ENCODE measurements at places on chromosomes 11 and 22.

DNA sequence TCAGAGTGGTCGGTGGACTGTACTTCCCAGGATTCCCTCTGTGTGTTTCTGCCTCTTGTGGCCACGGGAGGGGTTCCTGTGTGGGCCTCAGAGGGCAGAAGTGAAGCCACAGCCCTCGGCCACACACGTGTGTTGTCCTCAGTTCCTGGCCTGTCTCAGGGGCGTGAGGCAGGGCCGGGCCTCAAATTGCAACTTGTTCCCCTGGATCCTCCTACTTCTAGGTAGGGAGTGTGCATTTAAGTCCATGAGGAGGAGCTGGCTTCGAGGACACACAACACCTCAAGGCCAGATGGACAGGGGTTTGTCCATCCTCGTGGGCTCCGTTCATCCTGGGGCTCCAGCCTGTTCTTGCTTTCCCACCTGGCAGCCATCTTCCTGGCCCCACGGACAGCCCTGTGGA, 573.0 kb downstream of the TBC1D22A start:
- H3K4me3 ChIP-seq = no peak overlapping the region
- no peak overlapping the region for H3K27ac ChIP-seq
- H3K4me1 ChIP-seq = no peaks in the 10 kb centered on the region
- DNase-seq = no peak

- H3K4me1 ChIP-seq = peaks cover 6% of the 10 kb centered on the region
- H3K36me3 ChIP-seq = peaks cover 48% of the 10 kb centered on the region
- DNase-seq = no peak
Measured at GRCh38 chr11:34975482-34975881, 59.1 kb downstream of the PDHX start.

- no peak overlapping the region for H3K4me3 ChIP-seq
- no peak for DNase-seq
- H3K27me3 ChIP-seq = no peaks in the 10 kb centered on the region
- peaks cover 33% of the 10 kb centered on the region for H3K36me3 ChIP-seq
Measured at GRCh38 chr11:43833657-43834073, 47.0 kb upstream of the ALKBH3 start.

GRCh38 chr11:46445192-46445919, 53.8 kb upstream of the CHRM4 start:
- no peaks in the 10 kb centered on the region for H3K27me3 ChIP-seq
- DNase-seq = no peak
- H3K4me1 ChIP-seq = no peaks in the 10 kb centered on the region
- H3K27ac ChIP-seq = no peak overlapping the region

DNA sequence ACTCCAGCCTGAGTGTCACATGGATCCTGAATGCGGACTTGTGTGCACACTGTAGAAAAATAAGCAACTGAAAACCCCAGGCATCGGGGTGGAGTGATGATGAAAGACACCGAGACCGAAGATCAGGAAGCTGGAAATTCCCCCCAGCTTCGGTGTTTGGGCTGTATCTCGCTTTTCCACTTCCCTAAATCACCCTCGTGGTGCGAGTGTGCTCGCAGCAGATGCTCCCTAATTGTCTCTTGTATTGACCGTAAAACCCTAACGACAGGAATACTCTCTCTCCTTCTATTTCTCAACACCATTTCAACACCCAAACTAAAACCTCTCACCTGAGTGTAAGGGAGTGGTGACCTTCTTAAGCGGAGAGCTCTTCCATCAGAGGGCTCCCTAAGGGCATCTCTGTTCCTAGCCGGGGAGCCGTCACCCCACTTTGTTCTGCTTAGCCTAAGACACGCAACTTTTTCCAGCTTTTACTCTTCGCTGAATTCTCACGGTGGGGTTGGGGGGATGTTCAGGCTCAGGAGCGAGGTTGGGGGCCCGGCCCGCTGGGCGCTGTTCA, 635 bp upstream of the GRK3 start:
- H3K4me3 ChIP-seq = peak overlapping the region; percentile 82
- no peak overlapping the region for H3K27ac ChIP-seq
- no peaks in the 10 kb centered on the region for H3K4me1 ChIP-seq
- no peak for DNase-seq

DNA sequence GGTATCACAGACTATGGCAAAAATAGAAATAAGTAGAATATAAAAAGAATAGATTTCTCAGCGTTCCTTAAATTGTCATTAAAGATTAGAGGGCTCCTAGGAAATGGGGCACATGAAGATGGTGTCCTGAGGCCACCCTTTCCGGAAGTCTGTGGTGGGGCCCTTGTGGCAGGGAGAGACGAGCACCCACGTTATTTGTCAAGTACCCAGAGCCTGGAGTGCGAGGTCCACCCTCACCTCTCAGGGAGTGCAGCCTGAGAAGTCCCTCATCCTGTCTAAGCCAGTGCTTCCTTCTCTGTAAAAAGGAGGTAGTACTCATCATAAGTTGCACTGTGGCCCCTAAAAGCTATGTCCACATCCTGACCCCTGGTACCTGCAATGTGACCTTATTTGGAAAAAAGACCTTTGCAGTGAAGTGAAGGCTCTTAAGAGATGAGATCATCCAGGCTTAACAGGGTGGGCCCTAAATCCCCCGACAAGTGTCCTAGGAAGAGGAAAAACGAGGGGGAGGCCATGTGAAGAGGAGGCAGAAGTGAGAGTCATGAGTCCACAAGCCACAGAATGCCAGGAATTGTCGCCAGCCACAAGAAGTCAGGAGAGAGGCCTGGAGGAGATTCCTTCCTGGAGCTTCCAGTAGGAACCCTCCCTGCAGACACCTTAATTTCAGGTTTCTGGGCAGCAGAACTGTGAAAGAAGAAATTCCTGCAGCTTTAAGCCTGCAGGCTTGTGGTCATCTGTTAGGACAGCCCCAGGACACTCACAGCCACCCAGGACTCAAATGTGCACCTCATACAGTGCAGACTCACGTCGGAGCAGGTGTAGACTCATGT, 76.8 kb upstream of the CCND1 start:
- H3K4me1 ChIP-seq = no peaks in the 10 kb centered on the region
- no peak overlapping the region for H3K27ac ChIP-seq
- DNase-seq = no peak

DNA sequence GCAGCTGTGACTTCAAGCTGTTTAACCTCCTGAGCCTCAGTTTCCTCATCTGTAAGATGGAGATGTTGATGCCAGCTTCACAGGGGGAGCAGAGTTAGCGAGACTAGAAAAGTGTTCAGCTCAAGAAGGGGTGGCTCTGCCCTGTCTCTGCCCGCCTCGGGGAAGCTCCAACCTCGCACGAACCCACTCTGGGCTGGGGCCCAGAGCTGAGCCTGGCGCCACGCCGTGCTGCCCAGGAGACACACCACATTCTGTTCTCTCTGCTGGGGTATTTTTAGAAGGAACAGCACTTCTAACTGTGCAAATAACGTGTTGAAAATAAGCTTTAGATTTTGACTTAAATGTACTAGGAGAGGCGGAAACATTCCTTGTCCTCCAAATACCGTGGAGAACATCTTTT, 74.1 kb downstream of the PHF21B start:
- H3K4me3 ChIP-seq = no peak overlapping the region
- no peaks in the 10 kb centered on the region for H3K4me1 ChIP-seq
- DNase-seq = no peak
- no peaks in the 10 kb centered on the region for H3K27me3 ChIP-seq

- DNase-seq = peak; percentile 75
- H3K27me3 ChIP-seq = no peaks in the 10 kb centered on the region
- H3K4me1 ChIP-seq = no peaks in the 10 kb centered on the region
- H3K4me3 ChIP-seq = no peak overlapping the region
- H3K36me3 ChIP-seq = no peaks in the 10 kb centered on the region
Measured at GRCh38 chr11:88886796-88887195, 179.0 kb downstream of the GRM5 start.

- no peaks in the 10 kb centered on the region for H3K27me3 ChIP-seq
- H3K4me1 ChIP-seq = no peaks in the 10 kb centered on the region
- H3K36me3 ChIP-seq = no peaks in the 10 kb centered on the region
- no peak overlapping the region for H3K27ac ChIP-seq
- DNase-seq = no peak
Measured at GRCh38 chr11:128294001-128294670, 293.2 kb downstream of the ETS1 start.

DNA sequence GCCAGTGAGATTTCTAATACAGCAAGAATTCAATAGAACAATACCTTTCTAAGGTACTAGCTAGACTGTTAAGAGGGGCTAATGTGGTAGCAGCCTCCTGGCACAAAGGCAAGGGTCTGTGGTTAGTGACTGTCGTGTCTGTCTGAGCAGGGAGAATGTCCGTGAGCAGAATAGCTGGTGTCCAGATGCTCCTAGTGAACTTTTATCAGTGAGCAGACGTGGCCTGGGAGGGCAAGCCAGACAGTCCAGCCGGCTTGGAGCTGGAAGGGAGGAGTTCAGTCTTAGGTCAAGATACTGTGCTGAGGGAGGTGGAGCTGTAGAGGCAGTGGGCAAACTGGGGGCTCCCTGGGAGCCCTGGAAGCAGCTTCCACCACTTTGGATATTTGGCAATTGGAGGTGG, 138.6 kb downstream of the TEAD1 start:
- no peak for DNase-seq
- no peak overlapping the region for H3K4me3 ChIP-seq
- no peak overlapping the region for H3K27ac ChIP-seq
- H3K4me1 ChIP-seq = no peaks in the 10 kb centered on the region
- H3K27me3 ChIP-seq = no peaks in the 10 kb centered on the region

- no peaks in the 10 kb centered on the region for H3K4me1 ChIP-seq
- H3K36me3 ChIP-seq = no peaks in the 10 kb centered on the region
- no peak overlapping the region for H3K4me3 ChIP-seq
- DNase-seq = no peak
- no peak overlapping the region for H3K27ac ChIP-seq
Measured at GRCh38 chr11:65452806-65453490, 30.4 kb downstream of the NEAT1 start.

DNA sequence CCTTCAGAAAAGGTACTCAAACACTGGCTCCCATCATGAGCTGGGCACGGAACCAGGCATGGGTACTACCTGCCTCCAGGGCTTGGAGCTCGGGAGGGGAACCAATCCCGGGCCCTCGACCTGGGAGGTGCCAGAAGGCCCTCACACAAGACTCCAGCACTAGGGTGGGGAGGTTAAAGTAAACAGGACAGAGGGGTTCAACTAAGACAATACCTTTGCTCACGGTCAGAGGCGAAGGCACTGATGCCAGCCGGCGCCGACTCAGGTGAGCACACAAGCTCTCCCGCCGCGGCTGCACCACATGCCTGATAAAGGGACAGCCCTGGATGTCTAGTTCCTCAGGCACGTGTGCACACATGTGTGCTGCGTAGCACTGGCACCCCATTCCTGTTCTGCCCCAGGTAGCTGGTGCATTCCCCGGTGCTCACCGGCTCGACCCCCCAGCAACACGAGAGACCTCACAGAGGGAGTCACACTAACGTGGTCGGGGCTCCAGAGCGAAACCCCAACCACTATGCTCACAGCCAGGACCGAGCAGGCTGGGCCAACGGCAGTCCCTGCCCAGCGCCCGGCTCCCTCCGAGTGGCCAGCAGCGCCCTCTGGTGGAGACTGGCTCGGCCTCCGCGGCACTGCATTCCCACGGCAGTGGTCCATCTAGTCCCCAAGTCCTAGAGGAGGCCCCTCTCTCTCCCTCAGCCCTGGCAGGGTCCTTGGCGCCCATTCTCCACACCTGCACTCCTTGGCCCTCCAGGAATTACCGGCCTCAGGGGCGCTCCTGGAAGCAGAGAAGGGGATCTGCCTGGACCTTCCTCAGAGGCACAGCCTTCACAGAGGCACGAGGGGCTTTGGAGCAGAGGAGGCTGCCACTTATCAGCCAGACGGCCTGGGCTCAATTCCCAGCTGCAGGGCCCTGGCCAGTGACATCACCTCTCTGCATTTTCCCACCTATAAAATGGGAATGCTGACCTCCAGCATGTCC, 28.8 kb upstream of the MOB2 start:
- H3K4me1 ChIP-seq = no peaks in the 10 kb centered on the region
- no peaks in the 10 kb centered on the region for H3K36me3 ChIP-seq
- H3K27me3 ChIP-seq = no peaks in the 10 kb centered on the region
- DNase-seq = peak; percentile 97
- H3K27ac ChIP-seq = no peak overlapping the region

DNA sequence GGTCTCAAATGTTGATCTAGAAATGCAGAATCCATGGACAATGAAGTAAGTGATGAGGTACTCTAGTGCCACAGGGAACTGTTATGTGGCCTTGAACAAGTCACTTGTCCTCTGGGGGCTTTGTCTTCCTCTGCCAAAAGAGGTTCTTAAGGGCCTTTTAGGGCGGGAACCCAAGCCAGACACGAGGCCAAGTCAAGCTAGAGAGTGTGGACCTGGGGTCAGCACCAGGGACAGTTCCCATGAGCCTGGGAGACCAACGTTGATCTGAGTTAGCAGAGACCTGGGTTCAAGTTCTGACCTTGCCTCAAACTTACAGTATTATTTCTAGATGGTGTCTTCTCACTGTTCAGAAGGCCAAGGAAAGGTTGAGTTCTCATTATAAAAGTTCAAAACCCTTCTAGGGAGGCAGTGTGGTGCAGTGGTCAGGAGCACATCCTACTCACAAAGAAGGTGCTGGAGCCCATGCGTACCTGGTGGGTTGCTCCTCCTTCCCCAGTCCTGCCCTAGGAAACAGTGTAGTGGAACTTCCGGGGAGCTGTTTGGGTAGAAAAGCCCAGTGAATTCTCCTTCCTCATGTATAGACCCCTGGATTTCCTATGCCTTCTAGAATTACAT, 121.5 kb downstream of the CHST1 start:
- H3K36me3 ChIP-seq = no peaks in the 10 kb centered on the region
- DNase-seq = peak; percentile 88
- H3K4me3 ChIP-seq = no peak overlapping the region
- H3K27me3 ChIP-seq = peaks cover 9% of the 10 kb centered on the region
- H3K27ac ChIP-seq = no peak overlapping the region

DNA sequence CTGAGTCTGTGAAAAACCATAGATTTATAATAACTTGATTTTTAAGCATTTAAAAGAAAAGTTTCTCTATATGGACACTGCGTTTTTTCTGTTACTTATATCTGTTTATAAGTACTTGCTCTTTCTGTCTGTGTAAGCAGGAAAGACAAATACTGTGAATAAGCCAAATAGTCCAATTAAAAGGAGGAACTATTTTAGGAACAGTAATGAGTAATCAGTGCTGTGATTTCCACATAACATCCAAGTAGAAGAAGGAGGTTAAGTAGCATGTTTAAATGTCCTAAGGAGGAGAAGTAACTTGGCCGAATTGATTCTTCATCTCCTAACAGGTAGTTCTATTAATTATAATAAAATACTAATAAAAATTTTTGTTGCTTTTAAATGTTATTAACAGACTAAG, 40.8 kb downstream of the ZNF214 start:
- no peaks in the 10 kb centered on the region for H3K36me3 ChIP-seq
- H3K4me3 ChIP-seq = no peak overlapping the region
- no peak overlapping the region for H3K27ac ChIP-seq
- H3K27me3 ChIP-seq = no peaks in the 10 kb centered on the region
- H3K4me1 ChIP-seq = no peaks in the 10 kb centered on the region
